C1 segment of cervical spinal cord (tissue), 14 donors: ENCODE measurements at places on chromosomes 2 and 18.

DNA sequence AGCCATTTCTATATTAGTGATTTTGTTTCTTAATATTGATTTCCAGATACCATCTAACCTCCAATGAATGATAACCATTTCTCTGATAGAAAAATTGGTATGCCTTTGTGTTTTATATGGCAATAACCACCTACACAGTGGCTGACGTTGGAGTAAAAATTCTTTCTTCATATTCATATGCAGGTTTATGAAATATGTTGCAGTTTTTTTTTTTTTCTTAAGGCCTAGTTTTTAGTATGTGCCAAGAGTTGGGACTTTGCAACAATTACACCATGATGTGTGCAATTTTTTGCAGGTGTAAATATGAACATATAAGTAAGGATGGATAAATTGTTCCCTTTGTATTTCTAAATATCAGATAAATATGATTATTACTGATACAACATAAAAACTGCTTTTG lies 163.2 kb upstream of the MYO3B start:
- DNase-seq = no peak

DNA sequence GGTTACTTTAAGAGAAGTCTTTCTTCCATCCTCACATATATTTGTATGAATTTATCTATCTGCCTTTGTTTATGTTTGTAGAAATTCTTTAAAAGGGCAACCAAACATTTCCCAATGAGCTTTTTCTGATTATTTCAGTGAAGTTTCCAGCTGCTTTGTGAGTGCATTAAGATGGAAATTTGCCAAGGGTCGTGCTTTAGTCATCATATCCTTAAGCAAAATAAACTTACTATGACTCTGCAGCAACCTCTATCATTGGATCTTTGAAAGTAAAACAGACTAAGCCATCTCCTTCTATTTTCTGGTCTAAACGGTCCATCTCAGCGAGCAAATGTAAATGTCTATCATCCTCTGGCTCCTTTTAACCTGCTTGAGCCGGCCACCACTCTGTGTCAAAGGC lies 489.3 kb downstream of the SOX11 start:
- no peak for DNase-seq

GRCh38 chr2:17107871-17108270 lies 410.4 kb downstream of the RAD51AP2 start:
- DNase-seq = no peak

DNA sequence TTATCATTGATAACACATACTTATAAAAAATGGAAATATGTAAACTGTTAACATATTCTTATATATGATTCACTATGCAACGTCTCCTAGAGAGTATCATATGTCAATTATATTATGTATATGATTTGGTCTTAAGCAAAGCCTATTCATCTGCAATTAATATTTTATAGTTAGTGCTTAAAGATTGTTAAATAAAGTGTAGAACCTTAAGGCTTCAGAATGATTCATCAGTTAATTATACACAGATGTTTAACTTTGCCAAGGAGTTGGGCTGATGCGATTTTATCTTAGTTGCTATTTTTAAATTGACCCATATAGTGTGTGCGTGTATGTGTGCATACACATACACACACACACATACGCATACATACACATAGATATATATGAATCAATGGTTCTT lies 323.1 kb downstream of the RBM43 start:
- DNase-seq = no peak

- no peak for DNase-seq
These were observed 259.5 kb downstream of the MREG start for GRCh38 chr2:215753808-215754207.

DNA sequence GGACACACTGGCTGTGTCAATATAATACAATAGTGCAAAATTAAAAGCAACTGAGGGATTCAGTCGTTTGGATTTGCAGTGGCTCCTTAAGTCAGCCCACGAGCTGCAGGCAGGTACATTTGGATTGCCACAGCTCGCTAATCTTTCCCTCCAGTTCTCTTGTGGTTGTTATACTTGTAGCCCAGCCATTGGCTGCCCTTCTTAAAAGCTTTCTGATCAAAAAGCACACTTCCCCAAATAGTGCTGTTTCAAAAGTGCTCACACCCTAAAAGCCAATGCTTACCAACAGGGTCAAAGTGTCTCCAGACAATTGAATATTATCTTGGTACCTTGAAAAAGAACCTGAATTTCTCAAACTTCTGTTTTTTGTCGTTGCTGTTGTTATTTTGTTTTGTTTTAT lies 404.7 kb upstream of the FAM98A start:
- DNase-seq = no peak
